ENCODE measurements at places on chromosomes 4 and X.

DNA sequence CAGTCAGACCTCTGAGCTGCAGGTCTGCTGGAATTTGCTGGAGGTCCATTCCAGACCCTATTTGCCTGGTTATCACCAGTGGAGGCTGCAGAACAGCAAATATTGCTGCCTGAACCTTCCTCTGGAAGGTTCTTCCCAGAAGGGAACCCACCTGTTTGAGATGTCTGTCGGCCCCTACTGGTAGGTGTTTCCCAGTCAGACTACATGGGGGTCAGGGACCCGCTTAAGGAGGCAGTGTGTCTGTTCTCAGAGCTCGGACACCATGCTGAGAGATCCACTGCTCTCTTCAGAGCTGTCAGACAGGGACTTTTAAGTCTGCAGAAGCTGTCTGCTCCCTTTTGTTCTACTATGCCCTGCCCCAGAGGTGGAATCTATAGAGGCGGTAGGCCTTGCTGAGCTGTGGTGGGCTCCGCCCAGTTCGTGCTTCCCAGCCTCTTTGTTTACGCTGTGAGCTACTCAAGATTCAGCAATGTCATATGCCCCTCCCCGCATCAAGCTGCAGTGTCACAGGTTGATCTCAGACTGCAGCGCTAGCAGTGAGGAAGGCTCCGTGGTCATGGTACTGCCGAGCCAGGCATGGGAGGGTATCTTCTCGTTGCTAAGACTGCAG, 44.1 kb upstream of the KDR start:
- no peak for DNase-seq

GRCh38 chr4:104429150-104429741, 65.4 kb downstream of the CXXC4 start:
- no peak for DNase-seq

GRCh38 chr4:13112030-13112429, 372.1 kb downstream of the RAB28 start:
- no peak for DNase-seq

GRCh38 chrX:116462822-116463221, at the start of gene CT83:
CT83 (minus strand) TSS chrX:116462976; CDS start chrX:116462856, 120 bp downstream.
- no peak for DNase-seq

GRCh38 chr4:98652996-98653395, 5.4 kb downstream of the TSPAN5 start:
- no peak for DNase-seq

- no peak for DNase-seq
Observed at GRCh38 chr4:184573701-184574100, 75.5 kb downstream of the CASP3 start.

DNA sequence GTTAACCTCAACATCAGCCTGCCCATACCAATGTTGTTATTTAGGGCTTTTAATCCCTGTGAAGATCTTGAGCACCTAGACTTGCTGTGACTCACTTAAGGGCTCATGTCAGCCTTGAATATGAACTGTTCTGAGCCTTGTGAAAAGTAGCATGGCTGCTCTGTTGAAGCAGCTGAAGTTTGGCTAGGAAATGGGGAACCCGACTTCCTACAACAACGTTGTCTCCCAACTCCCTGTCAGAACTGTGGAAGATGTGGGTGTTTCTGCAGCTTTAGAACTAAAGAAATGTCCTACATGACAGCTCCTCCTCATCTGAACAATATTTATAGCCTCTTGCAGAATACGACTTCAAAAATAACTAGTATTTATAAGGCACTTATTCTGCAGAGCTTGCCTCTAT, 27.5 kb downstream of the STOX2 start:
- DNase-seq: no peak

DNA sequence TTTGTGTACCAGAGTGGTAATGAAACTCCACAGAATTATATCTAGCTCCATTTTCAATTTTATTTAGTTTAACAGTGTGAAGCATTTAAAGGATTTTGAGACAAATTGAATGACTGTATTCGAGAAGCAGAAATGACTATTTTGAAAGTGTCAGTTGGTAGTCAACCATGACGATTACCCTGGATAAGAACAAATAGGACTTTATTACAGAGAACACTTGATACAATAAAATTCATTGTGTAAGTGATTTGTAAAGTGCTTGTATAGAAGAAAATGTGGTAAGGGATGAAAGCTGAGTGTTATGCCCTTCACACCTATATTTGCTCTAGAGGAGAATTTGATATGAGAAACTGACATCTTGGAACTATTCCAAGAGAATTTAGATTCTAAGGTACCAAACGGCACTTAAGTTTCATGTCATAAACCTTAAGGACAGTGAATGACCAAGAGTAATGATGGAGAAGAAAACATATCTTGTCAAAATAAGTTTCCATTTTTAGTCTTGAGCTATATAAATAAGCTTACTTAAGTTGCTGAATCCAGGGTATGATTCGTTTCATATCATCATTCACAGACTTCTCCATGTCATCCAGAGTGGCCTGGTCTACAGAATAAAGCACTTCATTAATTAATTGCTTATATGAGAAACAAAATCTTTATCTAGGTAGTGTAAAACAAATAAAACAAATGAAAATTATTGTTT, 34.6 kb downstream of the MED14 start:
- DNase-seq: no peak

DNA sequence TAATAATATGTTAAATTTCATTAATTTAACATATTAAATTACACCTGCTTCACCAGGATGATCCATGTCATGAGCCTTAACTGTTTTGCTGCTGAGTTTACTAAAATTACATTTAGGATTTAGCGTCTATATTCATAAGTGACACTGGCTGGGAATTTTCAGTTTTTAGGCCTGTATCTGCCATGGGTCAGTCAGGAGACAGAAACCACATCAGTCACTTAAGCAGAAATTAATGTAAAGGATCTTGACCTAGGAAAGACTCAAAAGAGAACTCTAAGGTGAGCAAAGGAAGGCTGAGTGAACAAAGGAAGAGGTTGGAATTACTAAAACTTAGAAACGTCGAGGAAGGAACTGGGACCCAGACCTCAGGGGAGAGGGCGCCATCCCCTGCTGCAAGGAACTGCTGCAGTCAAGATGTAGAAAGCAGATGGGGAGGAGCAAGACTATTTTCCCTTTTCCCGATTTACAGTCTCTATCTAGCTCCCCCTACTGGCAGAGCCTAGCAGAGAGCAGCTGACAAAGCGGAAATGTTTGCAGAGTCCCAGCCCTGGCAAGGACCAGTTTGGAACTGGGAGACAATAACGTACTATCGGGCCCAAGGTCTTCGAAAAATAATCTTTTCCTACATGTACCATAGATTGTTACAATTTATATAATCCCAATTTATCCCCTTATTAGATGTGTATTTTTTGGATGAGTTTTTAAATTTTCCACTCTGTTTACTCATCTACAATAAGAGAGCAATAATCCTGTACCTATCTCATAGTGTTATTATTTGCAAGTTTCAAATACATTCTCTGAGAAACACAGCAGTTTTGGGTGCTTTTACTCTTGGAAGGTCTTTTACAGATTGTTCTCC, 22.6 kb upstream of the RBBP7 start:
- no peak for DNase-seq

All from activated CD8-positive, alpha-beta memory T cell treated with anti-CD3 and anti-CD28 coated beads for 1 hour (primary cell).